ENCODE measurements at places on chromosomes 1 and 21.

- no peak for DNase-seq
Measured at GRCh38 chr1:9861360-9861759, 37.6 kb upstream of the CLSTN1 start.

DNA sequence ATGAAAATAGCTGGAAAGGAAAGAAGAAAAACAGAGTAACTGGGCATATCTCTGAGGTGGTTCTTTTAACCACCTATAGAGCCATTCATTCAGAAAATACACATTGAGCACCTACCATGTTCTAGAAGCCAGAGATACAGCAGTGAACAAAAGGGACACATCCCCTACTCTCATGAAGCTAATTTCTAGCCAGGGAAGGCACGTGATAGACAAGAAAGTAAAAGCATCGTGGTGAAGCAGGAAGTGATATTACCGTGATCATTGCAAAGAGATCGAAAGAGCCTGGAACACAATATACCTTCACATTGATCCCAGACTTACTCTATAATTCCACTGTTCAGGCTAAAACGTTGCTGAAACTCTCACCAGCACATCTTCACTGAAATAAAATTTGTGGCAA is 76.0 kb downstream of the TIAM1 start:
- no peak for DNase-seq

DNA sequence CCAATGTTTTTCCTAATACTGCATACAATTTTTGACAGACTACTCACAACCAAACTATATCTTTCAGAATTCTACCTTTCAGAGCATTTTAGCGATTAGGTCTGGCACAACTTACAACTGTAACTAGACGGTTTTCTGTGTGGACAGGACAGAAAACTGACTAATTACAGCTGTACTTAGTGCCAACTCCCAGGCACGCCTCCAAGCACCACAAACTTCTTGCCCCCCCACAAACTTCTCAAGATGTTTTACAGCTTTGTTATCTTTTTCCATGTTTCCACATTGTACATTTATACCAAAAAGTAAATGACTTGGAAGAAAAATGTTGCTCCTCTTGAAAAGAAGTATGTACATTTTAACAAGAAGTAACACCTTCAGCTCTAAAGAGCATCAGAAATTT is 13.8 kb downstream of the LYST start:
- DNase-seq, result no peak

- no peak for DNase-seq
Measured at GRCh38 chr1:209511169-209511568, 72.3 kb upstream of the CAMK1G start.

DNA sequence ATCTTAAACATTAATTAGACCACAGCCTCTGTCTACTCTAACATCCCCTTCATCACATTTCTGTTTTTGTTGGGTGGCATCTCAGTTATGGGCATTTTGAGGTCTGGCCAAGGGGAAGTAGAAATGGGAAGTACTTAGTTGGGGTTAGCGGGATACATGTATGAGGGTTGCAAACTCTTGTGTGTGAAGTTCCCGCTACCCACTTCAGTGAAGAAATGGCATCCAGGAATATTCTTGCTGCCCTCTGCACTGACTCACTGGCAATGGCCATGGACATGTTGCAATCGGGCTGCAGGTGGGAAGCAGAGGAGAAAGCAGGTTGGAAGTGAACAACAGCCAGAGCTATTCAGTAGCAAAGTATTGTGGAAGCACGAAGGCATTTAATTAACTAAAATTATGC is 7.4 kb downstream of the CD48 start:
- no peak for DNase-seq

GRCh38 chr21:32088471-32088870 is 190.4 kb downstream of the MIS18A start:
- DNase-seq, result no peak

DNA sequence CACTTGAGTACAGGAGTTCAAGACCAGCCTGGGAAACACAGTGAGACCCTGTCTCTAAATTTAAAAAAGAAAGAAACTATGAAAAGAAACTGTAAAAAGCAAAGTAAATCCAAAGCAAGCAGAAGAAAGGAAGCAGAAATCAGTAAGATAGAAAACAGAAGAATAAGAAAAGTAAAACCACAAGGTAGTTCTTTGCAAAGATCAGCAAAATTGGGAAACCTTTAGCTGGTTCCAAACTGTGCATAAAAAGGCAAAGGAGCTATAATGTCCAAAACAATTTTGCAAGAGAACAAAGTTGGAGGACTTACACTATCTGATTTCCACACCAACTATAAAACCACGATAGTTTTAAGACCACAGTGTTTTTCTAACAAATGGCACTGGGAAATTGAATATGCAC is 218.8 kb downstream of the RPS6KC1 start:
- DNase-seq, result no peak

Data from HuH-7.5 (cell line).